MCF 10A (cell line): ENCODE measurements at places on chromosomes 7 and 10. TPM values are rescaled to one million over a fixed set of nuclear protein-coding genes. Genes with fewer than 3 reads are reported as not detected.

Gene CFAP58
- 0.89 and 1.1 TPM in 2 replicates for total RNA-seq

Gene NUTM2A
- total RNA-seq = 0.47 and 0.82 TPM in 2 replicates

Gene ACBD7
- total RNA-seq = 0.54 and 0.63 TPM in 2 replicates

Gene ERVW-1
- not detected in 2 replicates for total RNA-seq

DNA sequence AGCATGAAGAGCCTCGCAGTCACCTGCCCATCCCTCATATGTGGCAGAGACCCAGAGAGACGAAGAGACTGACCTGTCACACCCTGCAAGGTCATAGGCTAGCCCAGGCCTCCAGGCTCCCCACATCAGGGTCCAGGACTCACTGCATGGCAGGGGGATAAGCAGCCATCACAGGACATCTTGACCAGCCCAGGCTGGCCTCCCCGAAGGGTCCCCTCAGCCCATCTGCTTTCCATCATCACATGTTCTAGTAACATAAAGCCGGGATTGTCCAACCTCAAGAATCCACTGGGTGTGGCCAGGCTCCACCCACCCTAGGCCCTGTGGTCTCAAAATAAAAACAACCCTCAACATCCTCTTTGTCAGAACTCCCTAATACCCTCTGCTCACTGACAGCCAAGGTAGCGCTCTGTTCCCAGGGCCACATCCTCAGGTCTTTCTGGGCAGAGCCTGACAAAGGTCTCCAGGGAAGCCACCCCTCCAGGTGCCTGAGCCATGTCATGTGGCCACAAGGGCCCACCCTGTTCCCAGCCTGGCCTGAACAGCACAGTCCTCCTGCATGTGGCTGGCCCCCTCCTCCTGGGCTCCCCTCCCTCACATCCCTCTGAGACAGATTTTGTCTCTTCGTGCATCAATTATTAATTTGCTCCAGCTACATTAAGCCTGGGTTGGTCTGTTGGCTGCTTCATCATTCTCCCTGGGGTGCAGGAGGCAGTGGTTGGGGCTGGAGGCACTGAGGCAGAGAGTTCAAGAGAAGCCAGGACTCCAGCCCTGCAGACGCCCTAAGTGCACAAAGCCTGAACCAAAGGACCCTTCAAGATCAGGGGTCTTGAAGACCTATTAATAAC is 131.8 kb upstream of the UNC5B start:
- DNase-seq = no peak

DNA sequence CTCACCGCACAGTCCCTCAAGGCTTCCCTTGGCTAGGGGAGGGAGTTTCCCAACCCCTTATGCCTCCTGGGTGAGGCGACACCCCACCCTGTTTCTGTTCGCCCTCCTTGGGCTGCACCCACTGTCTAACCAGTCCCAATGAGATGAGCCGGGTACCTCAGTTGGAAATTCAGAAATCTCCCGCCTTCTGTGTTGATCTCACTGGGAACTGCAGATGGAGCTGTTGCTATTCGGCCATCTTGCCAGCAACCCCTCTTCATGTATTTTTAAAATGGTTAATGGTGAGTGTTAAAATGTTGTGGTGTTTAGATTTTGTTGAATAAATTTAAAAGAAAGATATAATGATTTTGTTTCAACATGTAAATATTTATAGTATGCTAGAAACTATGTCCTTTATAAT is 22.0 kb downstream of the UMAD1 start:
- DNase-seq = peak; percentile 20

DNA sequence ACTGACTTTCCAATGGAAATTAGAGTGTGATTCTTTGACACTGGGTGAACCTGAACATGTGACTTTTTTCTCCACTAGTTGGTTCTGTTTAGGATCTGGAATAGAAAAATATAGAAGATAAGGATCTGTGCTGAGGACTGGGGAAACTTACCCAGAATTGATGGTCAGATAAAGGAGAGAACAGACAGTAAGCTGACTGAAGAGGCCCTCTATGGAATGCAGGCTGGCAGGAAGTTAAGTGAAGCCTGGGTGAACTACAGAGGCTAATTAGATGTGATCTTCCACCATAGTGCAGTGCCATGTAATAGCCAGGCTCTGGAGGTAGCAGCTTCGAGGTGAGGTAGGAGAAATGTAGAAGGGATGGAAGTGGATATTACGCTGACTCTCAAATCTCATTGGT is 455.3 kb downstream of the PLXDC2 start:
- DNase-seq = no peak

DNA sequence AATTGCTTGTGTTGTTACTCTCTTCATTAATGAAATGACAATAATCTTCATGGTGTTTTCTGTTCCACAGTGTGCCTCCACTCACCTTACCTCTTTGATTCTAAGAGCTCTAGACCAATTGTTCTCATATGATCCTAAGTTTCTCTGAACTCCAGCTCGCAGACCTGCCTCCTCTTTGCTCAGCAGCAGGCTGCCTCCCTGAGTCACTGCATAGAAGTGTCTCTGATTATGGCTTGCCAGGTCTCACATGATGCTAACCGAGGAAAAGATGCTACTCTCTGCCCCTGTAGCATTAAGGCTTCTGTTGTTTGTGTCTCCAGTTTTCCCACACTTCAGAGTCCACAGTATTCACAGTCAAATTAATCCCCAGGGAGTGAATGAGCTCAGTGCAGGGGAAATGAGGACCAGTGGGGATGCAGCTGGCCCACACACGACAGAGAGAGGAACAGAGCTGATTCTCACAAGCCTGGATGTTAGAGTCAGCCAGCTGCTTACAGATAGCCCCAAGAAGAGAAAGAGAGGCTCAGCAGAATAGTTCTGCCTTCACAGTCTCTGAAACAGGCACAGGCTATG is 145.9 kb upstream of the EGR2 start:
- DNase-seq = no peak

GRCh38 chr10:110141871-110142635 is 65.4 kb upstream of the MXI1 start:
- DNase-seq = peak; percentile 34

DNA sequence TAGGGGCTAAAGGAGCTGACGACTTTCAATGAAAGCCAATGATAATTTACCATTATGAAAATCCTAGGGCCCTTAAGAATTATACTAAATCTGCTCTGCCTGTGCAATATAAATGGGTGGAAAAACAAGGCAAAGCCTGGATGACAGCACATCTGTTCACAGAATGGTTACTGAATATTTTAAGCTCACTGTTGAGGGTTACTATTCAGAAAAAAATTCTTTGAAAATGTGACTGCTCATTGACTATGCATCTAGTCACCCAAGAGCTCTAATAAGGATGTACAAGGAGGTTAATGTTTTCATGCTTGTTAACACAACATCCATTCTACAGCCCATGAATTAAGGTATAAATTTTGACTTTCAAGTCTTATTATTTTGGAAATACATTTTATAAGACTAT is 8.9 kb downstream of the DKK1 start:
- no peak for DNase-seq

DNA sequence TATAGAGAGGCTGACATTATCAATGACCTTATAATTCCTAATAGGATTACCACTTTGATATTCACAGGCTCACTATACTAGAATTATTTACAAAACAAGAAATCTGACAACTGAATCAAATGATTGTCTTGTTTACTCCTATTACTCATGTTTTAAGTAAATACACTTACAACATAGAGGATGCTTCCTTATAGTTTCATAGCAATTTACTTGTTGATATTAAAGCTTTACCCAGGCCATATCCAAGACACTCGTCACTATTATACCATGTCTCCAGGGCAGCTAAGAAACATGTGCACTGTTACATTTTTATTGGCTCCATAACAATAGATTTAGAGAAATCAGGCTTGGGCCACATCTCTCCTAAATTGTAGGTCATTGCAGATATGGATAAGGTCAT is 276.9 kb downstream of the HGF start:
- no peak for DNase-seq

- DNase-seq = no peak
Observed at GRCh38 chr10:66852811-66853210, 73.0 kb upstream of the LRRTM3 start.
